ENCODE measurements at places on chromosomes 7 and 10.

DNA sequence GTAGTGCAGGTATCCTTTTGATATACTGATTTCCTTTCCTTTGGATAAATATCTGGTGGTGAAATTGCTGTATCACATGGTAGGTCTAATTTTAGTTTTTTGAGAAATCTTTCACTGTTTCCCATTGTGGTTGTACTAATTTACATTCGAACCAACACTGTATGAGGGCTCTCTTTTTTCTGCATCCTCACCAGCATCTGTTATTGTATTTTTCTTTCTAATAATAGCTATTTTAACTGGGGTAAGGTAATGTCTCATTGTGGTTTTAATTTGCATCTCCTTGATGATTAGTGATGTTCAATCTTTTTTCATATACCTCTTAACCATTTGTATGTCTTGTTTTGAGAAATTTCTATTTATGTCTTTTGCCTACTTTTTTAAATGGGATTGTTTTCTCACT, 335.4 kb upstream of the MTPN start:
- no peak for DNase-seq

DNA sequence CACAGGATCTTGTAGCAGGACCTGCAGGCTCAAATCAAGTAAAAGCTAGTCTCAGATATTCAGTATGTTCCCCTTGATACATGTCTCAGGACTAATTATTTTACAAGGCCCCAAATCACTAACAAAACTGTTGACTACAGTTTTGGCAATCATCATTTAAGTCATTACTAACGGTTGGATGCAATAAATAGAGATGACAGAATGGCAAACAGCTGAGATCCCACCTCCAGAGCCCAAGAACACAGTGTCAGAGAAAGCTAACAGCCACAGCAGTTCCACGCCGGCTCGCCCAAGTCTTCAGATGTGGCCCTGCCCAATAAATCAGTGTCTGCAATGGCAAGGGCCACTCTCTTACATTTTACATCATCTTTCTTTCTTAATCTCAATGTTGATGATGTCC, 87.6 kb downstream of the CTBP2 start:
- no peak for DNase-seq

DNA sequence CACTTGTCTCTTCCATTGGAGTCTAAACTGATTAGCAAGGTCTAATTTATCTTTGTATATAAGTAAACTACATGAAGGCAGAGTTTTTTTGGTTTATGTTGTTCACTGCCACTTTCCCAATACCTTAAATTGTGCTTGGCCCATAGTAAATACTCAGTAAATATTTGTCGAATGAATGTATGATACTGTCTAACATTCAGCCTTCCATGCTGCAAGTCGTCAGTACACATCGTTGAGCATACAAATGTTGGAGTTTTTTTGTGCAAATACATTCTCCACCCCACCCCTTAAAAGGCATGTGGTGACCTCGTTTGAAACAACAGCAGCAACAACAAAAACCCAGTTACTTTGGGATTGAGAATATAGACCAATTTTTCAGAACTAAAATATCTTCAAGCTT, 17.4 kb upstream of the IGF2BP3 start:
- no peak for DNase-seq

- DNase-seq: no peak
These were observed 87.7 kb downstream of the NKX6-2 start for GRCh38 chr10:132698211-132698751.

DNA sequence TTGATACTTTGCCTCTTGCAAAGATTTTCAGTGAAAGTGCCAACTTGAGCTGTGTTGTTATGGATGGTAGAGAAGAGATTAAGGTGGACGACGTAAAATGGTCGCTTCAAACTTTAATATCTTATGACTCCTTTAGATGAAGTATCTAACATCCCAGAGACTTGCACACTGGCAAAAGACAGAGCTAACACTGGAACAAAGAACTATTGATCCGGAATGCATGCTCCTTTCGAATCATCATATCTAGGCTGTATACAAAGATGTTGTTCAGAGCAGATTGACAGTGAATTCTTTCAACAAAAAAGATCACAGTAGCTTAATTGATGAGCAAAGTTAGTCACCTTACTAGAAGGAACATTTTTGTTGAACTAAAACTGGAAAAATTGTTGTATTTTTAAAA, 592.7 kb downstream of the NXPH1 start:
- DNase-seq: no peak

- peak; percentile 9 for DNase-seq
These were observed 10.9 kb upstream of the EXOC6 start for GRCh38 chr10:92837456-92837855.

DNA sequence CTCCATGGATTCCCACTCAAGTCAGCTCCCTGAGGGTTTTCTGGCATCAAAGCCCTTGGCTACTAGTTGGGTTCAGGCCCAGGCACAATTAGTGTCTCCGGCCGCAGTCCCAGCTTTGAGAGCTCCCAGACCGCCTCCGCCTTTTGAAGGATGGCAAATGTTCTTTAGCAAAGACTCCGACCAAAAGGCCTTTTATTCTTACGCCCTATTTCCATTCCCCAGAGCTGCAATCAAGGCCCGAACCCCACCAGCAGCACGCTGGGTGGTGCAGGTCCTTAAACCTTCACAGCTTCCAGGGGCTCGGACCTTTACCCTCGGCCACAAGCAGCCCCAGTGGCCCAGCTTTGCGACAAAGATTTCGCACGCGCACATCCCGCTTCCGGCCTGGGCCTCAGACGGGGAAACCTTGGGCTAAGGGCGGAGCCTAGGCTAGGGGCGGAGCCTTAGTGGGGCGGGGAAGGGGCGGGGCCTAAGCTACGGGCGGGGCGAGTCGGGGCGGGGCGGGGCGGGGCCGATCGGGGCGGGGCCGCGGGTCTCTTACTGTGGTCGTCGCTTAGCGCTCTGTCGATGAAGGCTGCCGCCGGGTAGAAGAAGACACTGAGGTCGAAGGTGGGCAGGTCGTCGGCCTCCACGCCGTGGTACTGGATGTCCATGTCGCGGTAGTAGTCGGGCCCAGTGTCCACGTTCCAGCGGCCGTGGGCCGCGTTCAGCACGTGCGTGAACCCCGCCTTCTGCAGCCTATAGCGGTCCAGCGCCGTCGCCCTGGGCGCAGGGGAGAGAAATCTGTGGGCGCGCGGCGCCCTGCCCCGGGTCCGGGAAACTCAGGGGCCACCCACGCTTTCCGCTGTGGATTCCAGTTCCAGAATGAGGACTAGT, 68.0 kb upstream of the SAMD8 start:
- no peak for DNase-seq

- DNase-seq: no peak
These were observed 174.4 kb downstream of the SLIT1 start for GRCh38 chr10:97011397-97011796.

GRCh38 chr10:9052767-9053166, 998.3 kb downstream of the GATA3 start:
- no peak for DNase-seq

GRCh38 chr10:31383810-31384588, 65.0 kb downstream of the ZEB1 start:
- DNase-seq: no peak

DNA sequence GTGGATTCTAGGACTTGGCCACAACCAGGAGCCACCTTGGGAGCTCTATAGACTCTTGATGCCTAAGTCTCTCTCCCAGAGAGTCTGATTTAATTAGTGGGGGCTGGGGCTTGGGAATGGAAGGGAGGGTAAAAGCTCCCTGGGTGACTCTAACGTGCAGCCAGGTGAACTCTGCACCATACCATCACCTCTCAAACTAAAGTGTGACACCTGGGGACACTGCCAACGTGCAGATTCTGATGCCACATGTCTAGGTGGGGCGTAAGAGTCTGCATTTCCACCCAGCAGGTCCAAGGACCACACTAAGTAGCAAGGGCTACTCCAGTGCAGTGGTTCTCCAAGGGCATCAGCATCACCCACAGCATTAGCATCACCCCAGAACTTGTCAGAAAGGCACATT, 28.3 kb downstream of the LRRC20 start:
- DNase-seq: no peak

- DNase-seq: no peak
These were observed 11.0 kb upstream of the CRPPA start for GRCh38 chr7:16432425-16432731.

DNA sequence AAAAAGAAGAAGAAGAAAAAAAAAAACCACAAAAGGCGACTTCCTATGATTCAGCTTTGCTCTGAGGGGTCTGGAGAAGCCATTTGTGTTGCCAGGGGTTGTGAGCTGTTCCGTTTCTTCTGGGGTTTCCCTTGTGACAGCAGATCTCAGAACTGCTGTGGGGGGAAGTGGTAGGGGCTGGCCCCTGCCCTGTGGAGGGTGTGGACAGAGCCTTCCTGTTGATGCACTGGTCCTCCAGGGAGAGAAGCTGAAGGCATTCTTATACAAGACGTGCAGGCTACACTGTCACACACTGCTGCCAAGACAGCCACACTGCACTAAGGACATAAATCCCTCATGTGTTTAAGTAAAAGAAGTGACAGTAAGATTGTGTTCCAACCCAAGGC, 17.3 kb upstream of the CSGALNACT2 start:
- DNase-seq: peak; percentile 73

GRCh38 chr10:96972264-96972663, 140.2 kb downstream of the LCOR start:
- DNase-seq: no peak

GRCh38 chr10:131310551-131311401, 745 bp downstream of the TCERG1L start:
- no peak for DNase-seq

DNA sequence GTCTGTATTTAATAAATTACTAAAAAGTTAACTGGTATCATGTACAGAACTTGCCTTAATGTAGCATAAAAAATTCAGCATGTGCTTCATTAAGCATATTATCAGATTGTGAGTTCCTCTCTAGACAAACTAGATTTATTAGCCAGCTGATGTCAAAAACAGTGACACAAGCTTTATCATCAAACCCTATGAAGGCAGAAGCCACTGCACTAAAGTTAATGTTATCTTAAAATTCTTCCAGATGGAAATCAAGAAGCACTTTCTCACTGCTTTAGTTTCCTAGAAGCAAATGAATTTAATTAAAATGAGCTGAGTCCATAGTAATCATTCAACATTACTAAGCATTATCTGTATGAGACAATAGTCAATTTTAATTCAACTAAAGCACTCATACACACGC, 96.4 kb downstream of the ARHGAP12 start:
- no peak for DNase-seq

- DNase-seq: no peak
These were observed 48.8 kb downstream of the MDFIC start for GRCh38 chr7:114970732-114971131.

DNA sequence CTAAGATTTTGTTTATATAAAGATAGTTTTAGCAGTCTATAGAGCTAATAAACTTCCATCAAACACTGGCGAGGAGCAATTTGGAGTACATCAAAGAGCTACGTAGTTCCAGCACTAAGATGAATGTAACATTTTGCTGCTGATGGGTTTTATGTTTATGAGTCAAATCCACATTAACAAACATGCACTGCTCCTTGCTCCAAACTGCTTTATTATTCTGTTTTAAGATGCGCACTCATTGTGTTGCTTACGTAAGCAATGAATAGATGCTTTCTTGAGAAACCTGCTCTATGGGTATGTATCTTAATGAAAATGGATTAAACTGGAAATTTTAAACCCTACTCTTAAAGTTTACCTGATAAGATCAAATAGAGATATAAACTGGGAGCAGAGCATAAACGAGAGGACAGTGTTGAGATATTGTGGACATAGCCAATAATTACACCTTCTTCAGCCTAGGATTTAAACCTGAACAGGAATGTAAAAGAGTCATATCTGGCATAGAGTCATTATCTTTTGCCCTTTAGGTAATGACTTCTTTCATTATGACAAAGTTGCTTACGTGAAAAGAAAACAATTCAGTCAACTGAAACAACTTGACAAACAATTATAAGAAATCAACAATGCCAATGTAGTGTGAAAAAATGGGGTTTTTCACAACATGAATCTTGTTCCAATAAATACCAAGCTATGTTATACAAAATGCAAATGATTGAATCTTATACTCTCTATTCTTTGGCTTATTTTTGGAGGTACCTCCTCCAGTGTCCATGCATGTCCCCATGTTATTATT, 153.5 kb upstream of the MTPN start:
- no peak for DNase-seq

- DNase-seq: no peak
These were observed 3.4 kb upstream of the MUC12 start for GRCh38 chr7:100965723-100966541.

GRCh38 chr7:148287538-148287937, 303.0 kb upstream of the C7orf33 start:
- no peak for DNase-seq

DNA sequence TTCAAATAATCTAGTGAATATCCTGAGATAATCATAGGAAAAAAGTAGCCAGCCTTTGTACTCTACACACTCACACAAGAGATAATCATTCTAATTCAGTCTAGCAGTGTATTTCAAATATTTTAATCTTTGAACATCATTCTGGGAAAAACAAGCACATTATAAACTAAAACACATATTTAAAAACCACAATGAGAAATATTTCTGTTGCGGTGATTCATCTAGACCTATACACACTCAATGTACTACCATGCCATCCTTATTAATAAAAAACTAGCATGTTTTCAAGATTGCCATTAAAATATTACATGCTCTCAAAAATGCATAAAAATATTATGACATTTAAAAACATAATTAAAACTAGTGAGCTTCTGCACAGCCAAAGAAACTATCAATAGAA, 11.8 kb downstream of the COG5 start:
- DNase-seq: no peak

All from bone marrow (tissue), 2 donors.